ENCODE measurements at places on chromosomes 7 and 10.

GRCh38 chr7:129188892-129189660 lies 643 bp downstream of the SMO start:
- DNase-seq: no peak

DNA sequence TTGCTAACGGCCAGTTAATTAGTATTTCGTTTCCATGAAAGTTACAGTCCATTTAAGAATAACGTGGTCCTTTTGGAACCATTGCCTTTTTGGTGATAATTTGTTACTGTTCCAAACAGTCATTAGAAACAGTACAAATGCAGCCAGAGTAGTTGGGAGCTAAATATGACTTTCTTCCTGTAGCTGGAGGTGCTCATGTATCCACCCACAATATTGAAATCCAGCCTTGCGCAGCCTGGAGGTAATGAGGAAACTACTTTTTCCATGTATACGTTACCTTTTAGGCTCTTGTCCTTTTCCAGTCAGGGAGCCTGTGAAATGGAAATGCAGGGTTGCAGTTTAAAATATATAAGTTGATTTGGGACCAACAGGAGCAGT lies 43.6 kb downstream of the LHFPL3 start:
- DNase-seq: no peak

DNA sequence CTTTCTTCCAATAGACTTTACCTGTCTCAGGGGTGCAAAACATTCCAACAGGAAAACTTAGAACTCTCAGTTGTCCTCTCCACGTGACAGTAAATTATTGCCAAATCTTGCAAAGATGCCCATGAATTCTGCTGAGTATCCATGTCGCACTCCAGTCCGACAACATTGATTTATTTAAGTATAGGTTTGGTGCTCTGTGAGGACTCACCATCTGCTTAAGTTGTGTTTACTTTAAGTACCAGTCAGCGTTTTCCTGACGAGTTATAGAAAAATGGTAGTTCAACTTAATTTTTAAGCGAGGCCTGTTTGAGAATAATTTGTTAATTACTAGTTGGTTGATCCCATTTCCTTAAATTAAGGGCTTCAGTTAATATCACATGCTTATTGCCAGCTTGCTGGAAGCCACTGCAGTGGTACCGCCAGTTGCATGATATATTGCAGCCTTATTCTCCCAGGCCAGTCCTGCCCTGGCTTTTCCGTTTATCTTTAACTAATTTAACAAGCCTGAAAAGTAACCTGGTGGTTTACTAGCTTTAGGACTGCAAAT lies 27.8 kb downstream of the CREB5 start:
- no peak for DNase-seq

DNA sequence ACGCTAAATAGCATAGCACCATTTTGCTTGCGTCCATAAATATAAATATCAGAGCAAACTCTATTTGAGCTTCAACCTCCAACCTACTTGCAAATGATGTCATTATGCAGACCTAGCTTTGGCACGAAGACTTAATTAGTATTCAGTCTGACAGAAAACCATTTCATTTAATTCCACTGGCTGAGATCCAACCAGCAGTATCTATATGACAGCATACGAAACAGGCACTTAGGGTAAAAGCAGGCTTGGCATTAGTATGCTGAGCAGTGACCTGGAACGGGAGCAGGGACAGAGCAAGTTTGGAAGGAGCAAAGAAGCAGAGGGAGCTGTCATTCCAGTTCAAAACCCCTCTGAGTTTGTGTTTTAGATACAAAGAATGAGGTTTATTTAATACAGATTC lies 312.5 kb upstream of the CHRM2 start:
- no peak for DNase-seq

GRCh38 chr7:140019172-140019571 lies 43.6 kb downstream of the PARP12 start:
- DNase-seq: no peak

- DNase-seq: no peak
Observed at GRCh38 chr10:82932451-82932850, 1057.5 kb downstream of the NRG3 start.

DNA sequence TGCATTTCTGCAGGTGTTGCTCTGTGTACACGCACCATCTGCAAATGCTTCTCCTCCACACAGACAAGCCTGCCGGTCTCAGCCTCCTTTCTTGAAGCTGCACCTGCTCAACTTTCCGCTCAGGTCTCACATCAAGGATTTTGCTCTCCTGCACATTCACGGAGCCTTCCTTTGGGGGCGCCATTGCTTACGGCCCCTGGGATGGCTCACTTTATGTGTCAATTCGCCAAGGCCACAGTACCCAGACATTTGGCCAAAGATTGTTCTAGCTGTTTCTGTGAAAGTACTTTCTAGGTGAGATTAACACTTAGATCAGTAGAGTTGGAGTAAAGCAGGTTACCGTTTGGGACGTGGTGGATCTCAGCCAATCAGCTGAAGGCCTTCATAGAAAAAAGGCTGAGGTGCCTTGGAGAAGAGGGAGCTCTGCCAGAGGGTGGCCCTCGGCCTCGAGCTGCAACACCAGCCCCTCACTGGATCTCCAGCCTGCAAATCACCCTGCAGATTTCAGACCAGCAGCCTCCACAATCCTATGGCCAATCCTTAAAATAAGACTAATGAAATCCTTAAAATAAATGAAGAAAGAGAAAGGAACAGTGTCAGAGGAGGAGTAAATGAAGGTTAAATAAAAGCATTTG lies 39.9 kb upstream of the PPP2R2D start:
- no peak for DNase-seq

GRCh38 chr7:155184923-155185322 lies 112.8 kb upstream of the INSIG1 start:
- DNase-seq: no peak

GRCh38 chr10:96719850-96720421 lies 378 bp downstream of the PIK3AP1 start:
- DNase-seq: peak; percentile 79

DNA sequence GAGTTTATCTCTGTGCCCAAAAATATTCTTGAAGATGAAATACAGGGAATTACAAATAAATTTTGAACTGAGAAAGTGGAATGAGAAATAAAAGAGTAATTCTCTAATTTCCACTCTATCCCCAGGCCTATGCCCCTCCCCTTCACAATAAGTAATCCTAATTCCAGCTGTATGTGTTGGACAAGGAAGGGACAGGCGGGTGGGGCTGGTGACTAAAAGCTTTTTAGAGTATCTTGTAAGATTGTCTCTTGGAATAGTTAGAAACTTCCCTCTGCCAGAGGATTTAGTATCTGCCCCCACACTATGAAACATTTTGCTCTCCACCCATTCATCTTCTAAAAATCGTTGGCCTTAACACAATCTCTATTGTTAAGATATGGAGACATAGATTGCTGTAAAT lies 199.2 kb downstream of the MBL2 start:
- DNase-seq: no peak

DNA sequence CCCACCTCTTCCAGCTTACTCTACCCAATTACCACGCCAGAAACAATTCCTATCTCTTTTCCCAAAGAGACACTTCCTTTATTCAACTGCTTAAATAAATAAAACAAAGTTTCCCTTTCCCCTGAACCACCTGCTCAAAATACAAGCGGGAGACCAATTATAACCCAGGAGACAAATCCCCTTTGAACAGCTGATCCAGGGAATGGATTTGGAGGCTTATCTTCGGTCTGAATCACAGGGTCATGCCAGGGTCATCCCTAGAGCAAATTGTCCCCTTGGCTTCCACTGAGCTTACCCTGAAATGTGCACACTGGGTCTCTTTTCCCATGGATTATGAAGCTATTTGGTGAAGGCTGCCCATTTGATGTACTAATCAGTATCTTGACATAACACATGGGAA lies 99.9 kb upstream of the JAZF1 start:
- DNase-seq: no peak

Data from AML-193 (cell line).